CD4-positive, alpha-beta T cell treated with Interleukin-12 subunit alpha and Interleukin-12 subunit beta, for 1 hour (primary cell): ENCODE measurements at places on chromosomes 12 and 14.

DNA sequence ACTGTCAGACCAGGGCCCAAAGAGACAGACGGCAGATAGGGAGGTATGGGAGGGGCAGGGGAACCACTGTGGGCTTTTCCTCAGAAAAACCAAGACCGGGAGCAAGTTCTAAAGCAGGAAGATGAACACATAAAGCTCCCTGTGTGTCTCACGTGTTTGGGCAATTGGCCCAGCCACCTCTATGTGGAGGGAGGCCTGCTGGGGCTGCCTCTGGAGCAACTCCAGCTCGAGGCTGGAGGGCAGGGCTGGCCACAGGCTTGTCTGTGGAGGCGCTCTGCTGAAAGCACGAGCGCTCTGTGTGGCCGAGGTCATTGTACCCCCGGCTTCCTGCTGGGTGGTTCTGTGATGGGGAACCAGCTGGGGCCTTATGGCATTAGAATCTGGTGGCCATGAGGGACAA is 36.4 kb downstream of the TRAFD1 start:
- DNase-seq, result no peak

DNA sequence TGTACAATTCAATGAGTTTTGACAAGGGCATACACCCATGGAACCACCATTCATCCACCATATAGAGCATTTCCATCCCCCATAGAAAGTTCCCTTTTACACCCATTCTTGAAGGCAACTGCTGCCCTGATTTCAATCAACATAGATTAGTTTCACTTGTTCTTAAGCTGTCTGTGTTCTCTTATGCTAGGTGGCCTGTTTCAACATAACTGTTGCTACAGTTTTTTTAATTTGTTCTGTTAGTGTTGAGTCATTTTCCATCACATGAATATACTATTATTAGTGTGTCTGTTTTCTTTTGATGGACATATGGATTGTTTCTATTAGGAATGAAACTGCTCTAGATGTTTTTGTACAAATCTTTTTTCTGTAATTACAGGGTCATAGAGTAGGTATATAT is 123.4 kb downstream of the PTPRQ start:
- no peak for DNase-seq

- no peak for DNase-seq
Observed at GRCh38 chr14:84208451-84208850, 1321.5 kb upstream of the FLRT2 start.

GRCh38 chr14:100532154-100532861 is 54.9 kb downstream of the BEGAIN start:
- DNase-seq, result no peak

GRCh38 chr12:10094646-10095395 is 4.0 kb downstream of the CLEC1A start:
- no peak for DNase-seq

GRCh38 chr14:81285245-81285644 is 64.5 kb upstream of the GTF2A1 start:
- DNase-seq, result no peak

DNA sequence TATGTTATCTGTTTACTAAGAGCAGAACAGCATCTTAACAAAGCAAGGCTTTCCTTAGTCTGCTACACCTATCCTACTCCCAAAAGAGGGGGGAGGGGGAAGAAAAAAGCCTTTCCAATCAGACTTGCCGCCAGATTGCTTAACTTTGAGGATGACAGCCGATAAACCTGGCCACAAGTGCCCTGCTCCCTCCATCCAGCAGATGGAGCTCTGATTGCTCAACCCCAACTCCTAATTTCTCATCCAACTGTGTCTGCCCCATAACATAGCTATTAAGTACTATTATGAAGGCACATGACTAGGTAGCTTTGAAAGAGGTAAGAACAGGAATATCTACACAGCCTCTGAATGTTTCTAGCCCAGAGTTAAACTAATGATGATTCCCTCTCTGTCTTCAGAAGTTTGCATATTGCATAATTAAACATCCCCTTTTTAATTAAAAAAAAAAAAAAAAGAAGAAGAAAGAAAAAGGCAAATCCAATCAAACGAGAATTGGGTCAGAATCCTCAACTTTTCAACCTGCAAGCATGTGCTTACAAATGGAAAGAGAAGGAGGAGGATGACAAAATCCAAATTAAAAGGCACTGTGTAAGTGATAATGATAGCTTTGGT is 247.4 kb downstream of the GALC start:
- DNase-seq, result peak; percentile 6

GRCh38 chr12:126107659-126108058 is 1042.4 kb downstream of the AACS start:
- no peak for DNase-seq

GRCh38 chr12:32868885-32869284 is 27.7 kb downstream of the PKP2 start:
- no peak for DNase-seq

DNA sequence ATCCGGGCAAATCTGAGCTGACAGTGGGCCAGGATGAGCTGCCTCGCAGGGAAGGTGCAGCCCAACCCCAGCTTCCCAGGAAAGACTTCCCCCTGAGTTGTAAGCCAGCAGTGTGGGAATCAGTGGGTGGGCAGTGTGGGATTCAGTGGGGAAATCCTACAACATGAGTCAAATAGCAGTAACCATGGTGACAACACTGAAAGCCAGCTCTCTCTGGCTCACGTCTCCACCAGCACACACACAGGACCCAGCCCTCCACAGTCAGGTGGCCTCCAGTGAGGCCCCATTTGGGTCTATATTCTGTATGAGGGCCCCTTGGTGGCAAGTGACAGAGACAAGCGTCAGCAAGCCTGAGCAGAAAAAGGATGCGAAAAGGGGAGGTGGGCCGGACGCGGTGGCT is 6.0 kb upstream of the LGALS3 start:
- DNase-seq, result no peak

- DNase-seq, result no peak
Observed at GRCh38 chr14:104265918-104266630, 127.7 kb downstream of the KIF26A start.

GRCh38 chr12:42504049-42504448 is 85.5 kb downstream of the PRICKLE1 start:
- no peak for DNase-seq

DNA sequence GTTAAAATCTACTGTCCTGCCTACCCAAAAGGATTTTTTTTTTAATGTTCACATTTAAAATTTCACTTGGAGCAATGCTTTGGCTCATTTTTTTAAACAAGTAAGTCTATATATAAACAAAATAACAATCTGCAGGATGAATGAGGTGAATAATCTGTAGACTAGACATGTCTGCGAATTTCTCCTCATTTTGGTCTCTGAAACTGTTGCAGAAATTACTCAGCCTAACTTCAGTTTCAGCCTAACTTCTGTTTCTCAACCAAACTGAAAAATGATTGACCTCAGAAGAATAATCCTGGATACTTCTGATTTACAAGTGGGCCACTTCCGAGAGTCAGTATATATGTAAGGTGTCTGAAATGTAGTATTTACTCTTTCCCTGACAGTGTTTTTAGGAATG is 39.8 kb upstream of the NPAS3 start:
- DNase-seq, result no peak

GRCh38 chr12:27517961-27518665 is 5.9 kb upstream of the PPFIBP1 start:
- no peak for DNase-seq

DNA sequence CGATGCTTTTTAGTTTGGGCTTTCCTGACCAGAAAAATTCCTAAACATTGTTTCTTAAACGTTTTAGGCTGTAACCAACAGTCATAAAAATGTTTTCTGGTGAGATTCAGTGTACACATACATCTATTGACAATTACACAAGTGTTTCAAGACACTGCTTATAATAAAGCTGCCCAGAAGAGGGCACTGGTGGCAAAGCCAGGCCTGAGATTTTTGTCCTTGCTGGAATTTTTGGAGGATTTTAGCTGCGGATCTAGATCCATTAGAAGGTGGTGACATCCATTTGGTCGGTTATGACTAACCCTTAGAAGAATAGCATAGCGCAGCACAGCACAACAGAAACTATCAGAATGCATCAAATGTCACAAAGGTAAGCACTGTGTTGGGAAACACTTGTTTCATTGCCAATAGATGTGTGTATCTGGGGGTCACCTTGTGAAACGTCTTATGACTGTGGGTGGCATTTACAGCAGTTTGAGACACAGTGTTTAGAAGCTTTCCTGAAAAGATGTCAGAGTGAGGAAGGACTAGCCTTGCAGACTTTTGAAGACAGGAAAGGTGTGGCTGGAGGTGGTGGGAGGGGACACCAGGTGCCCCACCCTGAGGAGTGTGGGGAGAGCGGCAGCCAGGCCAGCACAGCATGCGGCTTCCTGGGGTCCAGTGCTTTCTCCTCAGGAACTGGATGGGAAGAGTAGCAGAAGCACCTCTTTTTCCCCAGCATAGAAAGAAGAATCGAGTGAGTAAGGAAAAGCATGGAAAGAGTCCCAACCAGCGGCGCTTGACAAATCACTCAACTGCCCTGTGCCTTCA is 54.7 kb upstream of the FKBP4 start:
- no peak for DNase-seq

- DNase-seq, result peak; percentile 71
Observed at GRCh38 chr12:57632958-57633840, at the start of gene B4GALNT1. B4GALNT1 (minus strand) TSS chr12:57633201; CDS start chr12:57632132, 1,069 bp downstream.

- no peak for DNase-seq
Observed at GRCh38 chr12:96172981-96173380, 21.2 kb upstream of the ELK3 start.

- DNase-seq, result no peak
Observed at GRCh38 chr14:76467711-76468155, 91.8 kb downstream of the ESRRB start.

- no peak for DNase-seq
Observed at GRCh38 chr14:70812124-70812818, 3.0 kb upstream of the MAP3K9 start.

DNA sequence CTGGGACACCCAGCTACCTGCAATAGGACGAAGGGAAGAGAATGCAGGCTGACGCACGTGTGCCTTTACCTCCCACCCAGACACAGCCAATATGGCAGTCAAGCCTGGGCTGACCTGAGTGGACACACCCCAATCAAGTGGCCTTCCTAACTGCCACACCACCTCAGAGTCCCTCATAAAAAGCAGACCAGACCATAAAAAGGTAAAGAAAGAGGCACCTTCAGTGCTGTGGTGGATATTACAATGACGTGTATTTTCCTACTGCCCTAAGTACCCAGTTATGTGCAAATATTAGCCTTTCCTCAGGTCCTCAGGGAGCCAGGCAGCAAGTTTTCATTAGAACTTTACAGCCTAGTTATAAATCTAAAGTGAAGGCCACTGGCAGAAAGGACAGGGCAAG is 75.8 kb downstream of the KCNK10 start:
- no peak for DNase-seq

- DNase-seq, result no peak
Observed at GRCh38 chr12:43325786-43326185, 226.2 kb downstream of the ADAMTS20 start.

DNA sequence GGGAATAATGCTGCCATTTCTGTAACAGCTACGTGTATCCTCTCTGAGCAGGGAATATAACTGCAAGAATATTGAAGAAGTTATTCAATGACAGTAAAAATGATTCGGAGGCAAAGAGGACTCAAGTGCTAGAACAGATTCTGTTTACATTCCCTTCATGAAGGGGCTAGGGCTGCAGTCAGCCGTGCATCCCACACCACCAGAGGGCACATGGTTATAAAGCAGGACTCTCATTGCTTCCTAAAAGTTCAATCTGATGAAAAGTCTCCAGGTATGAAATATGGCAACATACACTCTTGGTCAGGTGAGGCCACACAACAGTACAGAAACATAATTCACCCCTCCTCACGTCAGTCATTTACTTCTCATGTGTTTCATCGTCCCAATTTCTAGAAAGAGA is 34.0 kb downstream of the TCHP start:
- DNase-seq, result peak; percentile 13

DNA sequence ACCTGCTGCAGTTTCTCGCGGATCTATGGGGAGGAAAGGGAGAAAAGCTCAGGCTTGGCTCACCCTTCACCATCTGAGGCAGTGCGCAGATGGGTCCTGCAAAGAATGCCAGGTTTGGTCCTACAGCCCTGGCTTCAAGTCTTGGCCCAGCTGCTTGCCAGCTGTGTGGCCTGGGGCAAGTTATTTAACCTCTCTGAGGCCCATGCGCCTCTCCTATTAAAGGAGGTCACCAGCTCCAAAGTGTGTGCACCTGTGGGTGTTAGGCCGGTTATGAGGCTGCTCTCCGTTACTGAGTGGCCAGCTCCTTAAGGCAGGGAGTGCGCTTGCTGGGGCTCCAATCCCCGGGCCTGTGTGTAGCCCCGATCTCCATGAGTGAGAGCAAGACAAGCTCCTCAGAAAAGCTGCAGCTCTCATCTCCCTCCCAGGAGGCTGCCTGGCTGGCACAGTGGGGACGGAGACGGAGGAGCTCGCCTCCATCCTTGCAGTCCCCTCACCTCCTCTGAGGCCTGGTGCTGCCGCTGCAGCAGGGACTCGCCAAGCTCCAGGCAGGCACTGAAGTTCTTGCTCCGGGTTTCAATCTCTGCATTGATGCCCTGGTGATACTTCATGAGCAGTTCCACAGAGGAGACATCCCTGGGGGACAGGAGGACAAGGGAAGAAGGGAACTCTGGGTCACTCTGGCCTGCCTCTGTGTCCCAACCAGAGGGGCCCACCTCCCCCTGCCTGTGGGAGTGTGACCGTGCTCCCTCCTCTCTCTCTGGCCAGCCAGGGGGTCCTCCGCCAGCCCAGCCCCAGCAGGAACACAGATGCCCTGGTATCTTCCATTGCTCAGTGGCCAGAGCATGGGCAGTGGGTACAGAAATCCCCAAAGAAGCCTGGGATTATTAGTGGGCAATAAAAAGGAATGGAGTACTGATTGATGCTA is 65.1 kb downstream of the PLEKHG3 start:
- no peak for DNase-seq

GRCh38 chr12:29750928-29751220 is 32.9 kb downstream of the TMTC1 start:
- DNase-seq, result no peak

GRCh38 chr12:105190530-105190929 is 45.4 kb downstream of the APPL2 start:
- DNase-seq, result no peak

DNA sequence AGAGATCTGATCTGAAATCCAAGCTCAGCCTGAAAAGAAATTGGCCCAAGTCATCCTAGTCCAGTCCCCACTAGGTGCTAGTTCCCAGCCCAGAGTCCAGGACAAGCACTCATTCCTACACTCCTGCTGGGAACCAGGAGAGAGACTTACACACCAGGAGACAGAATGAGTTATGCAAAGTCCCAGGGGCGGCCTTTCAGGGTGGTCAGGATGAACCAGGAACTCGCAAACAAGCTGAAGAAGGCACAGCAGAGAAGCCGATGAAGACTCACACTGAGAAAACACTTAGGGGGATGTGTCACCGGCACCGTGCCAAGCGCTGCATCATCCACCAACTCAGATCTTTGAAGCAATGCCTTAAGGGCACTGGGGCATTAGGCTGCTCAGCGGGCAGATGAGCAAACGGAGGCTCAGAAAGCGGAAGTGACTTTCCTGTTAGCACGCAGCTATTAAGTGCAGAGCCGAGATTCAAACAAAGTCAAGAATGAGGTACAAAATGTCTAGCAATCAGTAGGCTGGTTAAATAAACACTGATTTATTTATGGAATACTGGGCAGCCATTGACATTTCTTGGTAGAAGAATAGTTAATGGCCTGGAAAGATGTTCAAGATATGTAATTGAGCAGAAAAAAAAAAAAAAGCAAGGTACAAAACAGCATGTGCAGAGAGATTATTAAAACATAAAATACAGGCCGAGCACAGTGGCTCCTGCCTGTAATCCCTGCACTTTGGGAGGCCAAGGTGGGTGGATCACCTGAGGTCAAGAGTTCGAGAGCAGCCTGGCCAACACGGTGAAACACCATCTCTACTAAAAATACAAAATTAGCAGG is 78.7 kb downstream of the LRRC74A start:
- DNase-seq, result peak; percentile 58
